ENCODE measurements at places on chromosomes 2 and 18.

DNA sequence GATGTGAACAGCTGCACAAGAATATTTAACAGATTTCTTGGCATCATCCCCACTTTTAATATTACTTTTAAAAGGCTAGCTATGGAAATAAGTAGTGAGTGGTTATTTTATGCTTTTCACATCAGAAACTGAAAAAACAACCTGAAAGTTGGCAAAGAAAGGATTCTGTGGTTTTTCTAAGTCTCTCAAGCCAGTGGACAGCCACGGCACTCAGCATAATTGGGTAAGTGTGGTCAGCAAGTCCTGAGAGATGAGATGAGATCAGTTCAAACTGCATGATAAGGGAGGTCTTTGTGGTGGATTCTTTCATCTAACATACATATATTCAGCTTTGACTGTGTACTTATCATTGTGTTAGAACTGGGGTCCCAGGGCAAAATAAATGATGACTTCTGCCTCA, 105.2 kb downstream of the LYPD6B start:
- DNase-seq: no peak

GRCh38 chr2:235977445-235977844, 190.7 kb downstream of the GBX2 start:
- no peak for DNase-seq

DNA sequence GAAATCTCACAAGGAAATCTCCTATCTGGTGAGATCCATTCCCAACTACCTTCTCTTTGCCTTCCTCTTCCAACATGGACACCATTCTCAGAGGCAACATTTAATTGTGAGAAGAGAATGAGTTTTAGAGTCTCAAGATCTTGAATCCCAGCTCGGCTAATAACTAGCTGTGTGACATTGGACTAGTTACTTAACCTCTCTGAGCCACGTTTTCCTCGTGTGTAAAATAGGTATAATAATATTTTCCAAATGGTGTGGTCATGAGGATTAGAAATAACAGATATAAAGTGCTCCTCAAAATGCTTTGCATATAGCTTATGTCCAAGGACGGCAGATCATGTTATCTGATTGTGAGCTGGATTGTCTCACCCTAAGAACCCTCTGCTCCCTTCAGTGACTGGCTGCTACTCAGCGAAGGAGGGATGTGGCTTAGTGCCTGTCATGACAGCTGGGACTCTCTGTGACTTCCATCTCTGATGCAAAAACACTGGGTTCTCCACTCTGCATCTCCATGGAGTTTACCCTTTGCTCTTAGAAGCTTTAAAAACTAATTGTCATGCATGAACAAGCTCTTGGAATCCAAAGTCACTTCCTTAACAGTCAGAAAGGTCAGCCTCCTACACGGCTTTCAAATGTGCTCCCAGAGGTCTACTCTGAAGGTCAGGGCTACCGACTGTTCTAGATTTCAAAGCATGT, 38.4 kb upstream of the MRPL19 start:
- no peak for DNase-seq

DNA sequence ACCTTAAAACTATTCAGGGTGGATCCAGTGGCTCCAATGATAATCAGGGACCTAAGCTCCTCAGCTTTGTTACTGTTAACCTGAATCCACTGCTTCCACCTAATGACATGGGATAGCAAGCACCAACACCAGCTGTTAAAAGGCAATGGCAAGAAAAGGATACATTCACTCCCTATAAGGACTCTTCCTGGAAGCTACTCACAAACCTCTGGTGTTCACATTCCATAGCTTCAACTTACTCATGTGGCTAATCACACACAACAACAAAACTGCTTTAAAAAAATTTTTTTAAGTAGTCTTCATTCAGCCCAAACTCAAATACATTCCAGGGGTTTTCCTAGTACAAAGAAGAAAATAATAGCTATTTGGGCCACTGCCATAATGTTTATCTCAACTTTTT, 24.5 kb downstream of the ROCK2 start:
- DNase-seq: no peak

DNA sequence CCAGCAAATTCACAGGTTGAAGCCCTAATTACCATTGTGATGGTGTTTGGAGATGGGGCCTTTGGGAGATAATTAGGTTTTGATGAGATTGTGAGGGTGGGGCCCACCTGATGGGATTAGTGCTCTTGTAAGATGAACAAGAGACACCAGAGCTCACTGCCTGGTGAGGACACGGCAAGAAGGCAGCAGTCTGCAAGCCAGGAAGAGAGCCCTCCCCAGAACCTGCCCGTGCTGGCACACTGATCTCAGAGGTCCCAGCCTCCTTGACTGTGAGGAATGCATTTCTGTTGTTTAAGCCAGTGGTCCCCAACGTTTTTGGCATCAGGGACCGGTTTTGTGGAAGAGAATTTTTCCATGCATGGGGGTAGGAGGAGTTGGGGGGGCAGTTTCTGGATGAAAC, 240.7 kb downstream of the KLHL29 start:
- no peak for DNase-seq

Data from mammary epithelial cell (primary cell).